ENCODE measurements at places on chromosomes 13 and 19.

DNA sequence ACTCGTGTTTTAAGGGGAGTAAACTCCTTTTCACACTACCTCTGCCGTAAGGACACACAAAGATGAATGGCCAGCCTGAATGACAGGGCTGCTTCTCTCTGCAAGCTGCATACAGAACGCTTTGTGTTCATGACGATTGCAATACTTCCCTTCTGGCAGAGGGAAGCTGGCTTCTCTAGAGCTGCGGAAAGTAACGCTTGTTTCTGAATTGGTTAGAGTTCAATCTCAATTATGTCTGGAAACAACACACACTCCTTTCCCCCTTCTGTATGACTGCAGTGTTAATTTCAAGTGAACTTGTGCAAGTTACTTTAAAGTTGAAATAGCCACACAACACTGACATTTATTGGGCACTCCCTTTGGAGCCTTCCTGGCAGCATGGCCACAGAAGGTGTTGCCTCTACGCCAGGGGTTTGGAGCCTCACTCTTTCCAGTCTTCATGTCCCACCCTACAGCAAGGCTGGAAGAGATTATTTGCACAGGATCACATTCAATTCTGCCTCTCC, 242.6 kb downstream of the NDFIP2 start:
- no peak for DNase-seq

DNA sequence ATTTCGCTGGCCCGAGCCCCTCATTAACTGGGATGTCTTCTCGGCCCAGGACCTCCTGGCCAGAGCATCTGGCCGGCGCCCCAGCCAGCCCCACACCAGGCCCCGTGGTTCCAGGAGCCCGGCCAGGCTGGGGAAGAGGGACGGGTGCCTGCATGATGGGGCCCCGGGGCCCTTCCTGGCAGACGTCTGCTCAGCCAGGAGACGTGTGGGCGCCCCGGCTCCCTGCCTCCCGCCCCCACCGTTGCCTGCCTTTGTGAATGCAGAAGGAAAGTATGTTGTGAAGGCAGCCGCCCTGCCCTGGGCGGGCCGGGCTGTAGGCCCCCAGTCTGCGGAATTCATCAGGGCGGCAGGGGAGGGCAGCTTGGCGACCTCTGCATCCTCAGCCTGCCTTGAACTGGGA, 4.4 kb upstream of the COMP start:
- no peak for DNase-seq

GRCh38 chr13:109567315-109567714, 219.1 kb downstream of the IRS2 start:
- DNase-seq, result no peak

DNA sequence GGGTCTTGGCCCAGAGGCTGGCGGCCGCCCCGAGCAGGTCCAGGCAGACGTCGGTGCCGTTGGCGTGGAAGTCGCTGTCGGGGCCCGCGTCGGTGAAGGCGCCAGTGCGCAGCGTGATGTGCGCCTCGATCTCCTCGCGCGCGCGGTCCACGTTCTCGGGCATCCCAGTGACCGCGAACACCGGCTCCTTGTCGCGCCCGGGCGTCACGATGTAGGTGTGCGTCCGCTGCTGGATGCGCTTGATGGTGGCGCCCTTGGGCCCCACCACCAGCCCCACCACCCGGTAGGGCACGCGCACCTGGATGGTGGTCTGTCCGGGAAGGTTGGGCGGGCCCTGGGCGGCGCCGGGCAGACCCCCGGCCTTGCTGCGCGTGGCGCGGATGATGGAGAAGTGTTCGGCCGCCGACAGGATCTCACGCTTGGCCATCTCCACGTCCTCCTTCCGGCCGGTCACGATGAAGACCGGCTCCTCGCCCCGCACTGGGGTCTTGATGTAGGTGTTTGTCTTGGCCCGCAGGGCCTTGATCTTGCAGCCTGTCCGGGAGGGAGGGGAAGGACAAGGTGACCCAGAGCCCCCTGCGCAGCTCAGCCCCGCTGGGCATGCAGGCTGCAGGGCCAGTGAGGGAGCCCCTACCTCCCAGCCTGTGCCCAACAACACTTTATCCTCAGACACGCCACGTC, 11.6 kb downstream of the MEX3D start:
- no peak for DNase-seq

DNA sequence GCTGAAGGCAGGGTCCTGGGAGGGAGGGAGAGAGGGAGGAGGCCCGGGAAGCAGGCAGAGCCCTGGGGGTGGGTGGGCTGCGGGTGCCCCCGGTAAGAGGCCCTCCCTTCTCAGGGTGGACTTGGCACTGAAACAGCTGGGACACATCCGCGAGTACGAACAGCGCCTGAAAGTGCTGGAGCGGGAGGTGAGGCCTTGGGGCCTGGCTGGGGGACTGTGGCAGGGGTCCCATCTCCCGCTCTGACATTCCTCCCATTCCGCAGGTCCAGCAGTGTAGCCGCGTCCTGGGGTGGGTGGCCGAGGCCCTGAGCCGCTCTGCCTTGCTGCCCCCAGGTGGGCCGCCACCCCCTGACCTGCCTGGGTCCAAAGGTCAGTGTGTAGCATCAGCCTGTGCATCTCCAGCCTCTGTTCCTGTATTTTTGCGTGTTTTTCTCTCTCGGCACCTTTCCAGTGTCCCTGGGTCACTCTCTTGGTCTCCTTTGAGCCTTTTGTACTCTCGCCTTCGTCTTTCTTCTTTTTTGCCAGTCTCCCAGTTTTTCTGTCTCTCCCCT, 53.4 kb downstream of the TRPM4 start:
- no peak for DNase-seq
